ENCODE measurements at places on chromosomes 7 and 10.

DNA sequence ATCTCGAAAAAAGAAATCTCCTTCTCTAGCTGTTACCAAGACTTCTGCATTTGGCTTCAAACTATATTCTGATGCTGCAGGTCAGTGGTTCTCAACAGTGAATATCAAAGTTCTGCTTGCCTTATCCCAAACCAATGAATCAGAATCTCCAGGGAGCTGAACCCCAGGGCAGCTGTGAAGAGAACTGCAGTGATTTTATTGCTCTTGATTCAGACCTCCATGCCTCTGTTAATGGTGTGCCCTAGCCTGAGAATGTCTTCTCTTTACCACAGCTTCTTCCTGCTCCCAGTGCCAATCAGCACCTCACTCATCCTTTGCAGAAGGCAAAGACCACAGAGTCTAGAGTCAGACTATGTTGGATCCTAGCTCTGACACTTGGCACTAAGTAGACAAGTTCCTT, 46.2 kb upstream of the MRLN start:
- DNase-seq, result no peak

DNA sequence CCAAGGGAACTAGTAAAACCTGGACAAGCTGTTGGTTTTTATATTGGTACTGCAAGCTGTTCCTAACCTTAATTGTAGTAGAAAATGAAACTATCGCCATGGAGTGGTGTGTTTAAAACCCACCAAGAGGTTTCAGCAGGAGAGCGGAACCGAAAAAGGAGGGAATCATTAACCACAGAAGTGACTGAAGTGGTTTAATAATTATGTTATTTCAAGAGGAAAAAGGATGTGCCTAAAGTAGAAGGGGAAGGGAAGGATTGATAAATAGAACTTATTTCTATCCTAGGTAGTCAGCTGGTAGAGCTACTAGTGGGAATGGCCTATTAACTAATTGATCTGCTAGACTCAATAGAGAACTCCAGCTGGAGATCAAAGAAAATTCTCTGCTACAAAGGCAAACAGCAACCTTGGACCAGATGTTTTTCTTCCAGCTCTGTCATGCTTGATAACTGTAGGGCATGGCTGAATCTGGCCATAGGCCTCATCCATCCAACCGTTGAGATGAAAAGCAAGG, 91.8 kb downstream of the BAMBI start:
- no peak for DNase-seq

DNA sequence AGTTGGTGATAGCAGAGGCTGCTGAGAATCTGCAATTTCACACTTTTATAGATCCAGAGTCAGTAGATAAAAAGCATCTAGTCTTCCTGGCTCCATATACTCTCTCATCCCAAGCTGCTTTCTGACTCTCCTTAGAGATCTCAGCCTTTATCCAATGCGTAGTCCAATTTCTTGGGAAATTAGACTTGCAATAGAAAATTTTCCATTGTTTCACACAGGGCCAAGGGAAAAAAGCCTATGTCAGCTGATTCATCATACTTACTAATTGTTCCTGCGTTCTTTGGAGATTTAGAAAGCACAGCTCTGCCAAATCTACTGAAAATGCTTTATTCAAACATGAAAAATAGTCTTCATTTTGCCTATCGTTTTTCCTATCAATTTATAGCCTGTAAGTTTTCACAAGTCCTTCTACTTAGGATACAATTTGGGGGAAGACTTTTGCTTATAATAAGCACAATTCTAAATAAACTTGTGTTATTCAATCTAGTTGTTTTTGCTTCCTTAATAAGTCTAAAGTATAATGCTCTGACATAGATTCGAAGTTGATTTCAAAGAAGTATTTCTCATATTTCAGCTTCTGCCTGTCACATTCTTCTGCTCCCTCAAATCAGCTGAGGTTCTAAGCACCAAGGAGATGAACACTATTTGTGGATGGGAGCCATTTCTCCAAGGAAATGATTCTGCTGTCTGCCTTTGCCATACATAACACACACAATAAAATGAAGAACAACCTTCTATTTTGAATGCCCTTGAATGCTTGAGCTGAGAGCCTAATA, 165.4 kb downstream of the ADAM12 start:
- DNase-seq, result no peak

GRCh38 chr7:3280946-3281656, 20.0 kb upstream of the SDK1 start:
- DNase-seq, result peak; percentile 50

DNA sequence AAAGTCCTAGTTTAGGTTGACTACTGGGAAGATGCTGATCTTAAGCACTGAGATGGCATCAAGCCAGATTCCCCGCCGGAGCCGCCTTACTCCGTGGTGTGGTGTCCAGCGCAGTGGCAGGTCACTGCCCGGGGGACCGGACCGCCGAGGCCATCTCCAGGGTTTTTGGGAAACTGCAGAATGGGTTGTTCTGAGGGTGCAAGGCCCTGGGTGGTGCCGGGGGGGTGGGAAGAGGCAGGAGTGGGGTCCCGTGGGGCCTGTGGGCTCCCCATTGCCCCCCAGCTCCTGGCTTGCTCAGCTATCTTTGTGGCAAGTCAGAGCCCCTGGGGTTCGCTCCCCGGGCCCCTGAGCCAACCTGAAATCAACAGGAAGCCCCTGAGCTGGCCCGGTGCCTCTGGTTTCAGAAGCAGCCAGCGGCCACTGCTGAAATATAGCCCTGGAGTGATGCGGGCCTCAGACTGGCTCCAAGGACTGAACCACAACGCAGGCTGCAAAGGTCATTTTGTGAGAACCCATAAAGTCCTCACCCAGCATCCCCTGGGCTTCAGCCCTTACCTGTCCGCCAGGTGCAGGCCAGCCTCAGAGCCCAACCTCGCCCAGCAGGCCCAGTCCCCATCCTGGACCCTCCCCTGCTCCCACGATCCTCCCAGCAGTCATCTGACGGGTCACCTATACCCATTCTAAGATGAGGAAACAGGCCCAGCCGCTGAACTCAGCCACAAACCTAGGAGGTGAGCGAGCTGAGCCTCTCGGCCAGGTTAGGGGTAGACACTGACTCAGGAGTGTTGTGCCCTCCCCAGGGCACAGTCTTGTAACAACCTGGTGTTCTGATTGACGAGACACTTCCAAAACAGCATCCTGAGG, 102.7 kb downstream of the PDGFA start:
- DNase-seq, result no peak

GRCh38 chr10:128210215-128211063, 84.2 kb upstream of the MKI67 start:
- peak; percentile 44 for DNase-seq

DNA sequence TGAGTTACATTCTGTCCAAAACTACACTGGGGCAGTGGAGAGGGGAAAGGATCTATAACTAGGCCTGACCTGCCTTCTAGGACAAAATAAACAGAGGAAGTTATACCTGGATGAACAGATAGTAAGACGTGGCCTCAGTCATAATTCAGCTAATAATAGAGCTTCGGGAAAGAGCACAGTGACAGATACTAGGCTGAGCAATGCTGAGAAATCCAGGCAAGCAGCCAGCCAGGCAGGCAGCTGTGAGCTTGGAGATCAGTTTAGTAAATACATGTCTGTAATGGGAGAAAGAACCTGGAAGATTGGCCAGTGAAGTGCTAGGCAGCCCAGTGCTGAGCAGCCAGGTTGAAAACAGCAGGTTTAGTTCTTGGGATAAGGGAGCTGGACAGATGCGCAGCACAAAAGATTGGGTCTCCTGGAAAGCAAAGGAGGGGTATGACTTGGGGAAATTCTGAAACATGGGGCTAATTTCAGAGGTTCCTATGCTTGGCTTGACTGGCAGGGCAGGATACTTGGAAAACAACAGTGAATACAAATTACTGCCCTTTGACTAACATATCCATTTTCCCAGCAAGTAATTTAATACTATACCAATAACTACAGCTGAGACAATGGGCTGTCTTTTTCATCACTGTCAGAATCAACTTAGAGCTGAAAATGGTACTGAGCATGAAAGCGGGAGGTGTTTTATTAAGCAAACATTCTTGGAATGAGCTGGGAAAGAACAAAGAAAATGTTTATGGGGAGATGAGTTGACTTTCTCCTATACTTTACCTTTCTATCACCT, 140.8 kb downstream of the DGKB start:
- no peak for DNase-seq

Measured in HAP-1 (cell line).